ENCODE measurements at places on chromosomes 3 and 15.

GRCh38 chr15:75677465-75678323 is 30.0 kb downstream of the SNX33 start:
- no peak for DNase-seq

- no peak for DNase-seq
Observed at GRCh38 chr3:31247850-31248562, 284.7 kb upstream of the STT3B start.

- DNase-seq: no peak
Observed at GRCh38 chr15:91254766-91255165, 154.7 kb downstream of the SV2B start.

GRCh38 chr3:186902154-186902553 is 28.2 kb upstream of the ST6GAL1 start:
- no peak for DNase-seq

- peak; percentile 14 for DNase-seq
Observed at GRCh38 chr3:31892916-31893573, 88.0 kb downstream of the OSBPL10 start.

- DNase-seq: peak; percentile 95
Observed at GRCh38 chr15:91942720-91943394, 89.3 kb downstream of the SLCO3A1 start.

DNA sequence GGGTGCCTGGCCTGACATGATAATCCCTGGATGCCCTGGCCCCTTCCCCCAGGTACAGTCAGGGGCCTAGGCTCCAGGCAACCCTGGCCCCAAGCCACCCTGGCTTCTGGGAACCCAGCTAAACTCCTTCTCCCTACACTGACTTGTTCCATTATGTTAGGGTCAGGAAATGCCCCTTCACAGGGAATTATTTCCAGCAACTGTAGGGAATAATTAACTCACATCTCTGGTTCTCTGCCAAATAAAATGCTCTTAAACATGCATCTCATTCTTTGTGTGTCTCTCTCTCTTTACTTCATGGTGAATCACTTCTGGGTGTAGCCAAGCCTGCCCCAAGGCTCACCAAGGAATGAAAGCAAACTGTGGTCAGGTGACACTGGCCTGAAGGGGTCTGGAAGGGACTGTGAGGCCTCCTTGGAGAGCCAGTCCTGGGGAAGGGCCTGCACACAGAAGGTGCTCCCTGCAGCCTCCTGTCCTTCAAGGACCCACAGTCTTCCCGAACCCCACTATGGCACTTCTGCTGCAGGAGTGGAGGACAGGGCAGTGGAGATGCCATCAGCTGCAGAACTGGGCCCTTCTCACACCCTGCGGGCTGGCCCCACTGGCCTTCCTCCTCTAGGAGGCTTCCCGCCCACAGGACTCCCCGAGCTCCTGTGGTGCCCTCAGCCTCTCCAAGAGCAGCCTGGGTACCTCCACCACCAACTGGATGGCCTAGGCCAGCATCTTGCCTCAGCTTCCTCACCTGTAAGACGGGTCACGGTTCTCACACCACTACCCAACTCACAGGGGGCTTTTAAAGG is 17.6 kb downstream of the TKT start:
- no peak for DNase-seq

- peak; percentile 92 for DNase-seq
Observed at GRCh38 chr3:64213962-64214379, 11.3 kb downstream of the PRICKLE2 start.

- peak; percentile 76 for DNase-seq
Observed at GRCh38 chr3:127547761-127548605, 42.5 kb downstream of the TPRA1 start.

DNA sequence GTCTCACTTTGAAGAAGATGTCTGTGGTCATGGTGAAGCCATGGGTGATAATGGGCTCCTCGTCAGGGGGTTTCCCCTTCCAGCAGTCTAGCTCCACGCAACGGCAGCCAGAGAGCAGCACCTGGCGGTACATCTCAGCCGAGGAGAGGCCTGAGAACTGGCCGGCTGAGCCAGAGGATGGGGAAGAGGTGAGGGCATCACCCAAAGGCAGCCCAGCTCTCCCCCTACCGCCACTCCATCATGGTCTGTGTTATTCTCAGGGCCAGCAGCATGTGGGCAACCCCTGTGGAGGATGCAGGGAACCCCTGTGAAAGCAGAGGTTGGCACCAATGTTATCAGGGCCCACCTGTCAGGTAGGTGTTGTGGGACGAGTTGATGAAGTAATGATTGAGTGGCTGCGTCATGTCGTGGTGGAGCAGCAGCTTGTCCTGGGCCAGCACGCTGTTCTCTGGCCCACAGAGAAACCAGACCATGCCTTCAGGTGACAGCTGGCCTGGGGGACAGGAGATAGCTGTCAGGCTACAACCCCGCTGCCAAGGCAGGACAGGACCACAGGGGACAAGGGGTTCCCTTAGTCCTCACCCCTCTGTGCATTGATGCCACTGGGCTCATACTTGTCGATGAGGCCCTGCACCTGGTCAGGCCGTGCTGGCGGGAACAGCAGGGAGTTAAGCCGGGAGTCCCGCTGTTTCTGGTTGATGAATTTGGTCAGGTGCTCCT is 9.4 kb downstream of the PLCB2 start:
- DNase-seq: no peak

- no peak for DNase-seq
Observed at GRCh38 chr3:53485675-53486403, 8.6 kb upstream of the CACNA1D start.

DNA sequence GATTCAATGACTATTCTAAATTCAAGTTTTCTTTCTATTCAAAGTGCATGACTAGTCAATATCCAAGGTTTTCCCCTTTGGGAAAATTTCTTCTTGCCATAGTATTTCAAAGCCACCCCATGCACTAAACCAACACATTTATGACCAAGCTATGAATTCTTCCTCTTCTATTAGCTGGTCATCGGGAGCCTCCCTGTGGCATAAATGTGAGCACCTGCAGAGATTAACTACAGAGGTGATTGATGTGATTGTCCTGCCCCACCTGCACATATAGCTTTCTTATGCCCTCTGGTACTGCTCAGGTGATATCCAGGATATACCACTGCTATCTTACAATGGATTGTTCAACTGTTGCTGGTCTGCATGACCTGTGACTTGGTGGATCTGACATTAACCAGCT is 694.9 kb downstream of the ZBBX start:
- DNase-seq: no peak

DNA sequence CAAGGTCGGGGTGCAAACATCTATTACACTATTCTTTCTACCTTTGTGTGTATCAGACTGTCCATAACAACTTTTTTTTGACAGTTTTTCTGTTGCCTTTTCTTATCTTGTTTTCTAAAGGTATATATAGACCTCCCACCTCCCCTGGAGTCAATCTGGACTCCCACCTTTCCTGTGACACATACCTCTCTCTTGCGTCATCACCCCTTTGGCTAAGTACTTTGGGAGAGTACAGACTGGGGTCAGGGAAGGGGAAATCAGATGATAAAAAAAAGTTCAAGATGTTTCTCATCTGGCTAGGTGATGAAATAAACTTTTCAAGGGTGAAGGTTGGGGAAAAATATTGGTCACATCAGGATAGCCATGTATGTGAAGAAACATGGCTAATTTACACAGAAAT is 17.2 kb downstream of the TSPAN3 start:
- DNase-seq: no peak
